ENCODE measurements at places on chromosomes 13 and 19.

- DNase-seq: peak; percentile 51
Measured at GRCh38 chr13:33100886-33101285, 84.7 kb downstream of the KL start.

DNA sequence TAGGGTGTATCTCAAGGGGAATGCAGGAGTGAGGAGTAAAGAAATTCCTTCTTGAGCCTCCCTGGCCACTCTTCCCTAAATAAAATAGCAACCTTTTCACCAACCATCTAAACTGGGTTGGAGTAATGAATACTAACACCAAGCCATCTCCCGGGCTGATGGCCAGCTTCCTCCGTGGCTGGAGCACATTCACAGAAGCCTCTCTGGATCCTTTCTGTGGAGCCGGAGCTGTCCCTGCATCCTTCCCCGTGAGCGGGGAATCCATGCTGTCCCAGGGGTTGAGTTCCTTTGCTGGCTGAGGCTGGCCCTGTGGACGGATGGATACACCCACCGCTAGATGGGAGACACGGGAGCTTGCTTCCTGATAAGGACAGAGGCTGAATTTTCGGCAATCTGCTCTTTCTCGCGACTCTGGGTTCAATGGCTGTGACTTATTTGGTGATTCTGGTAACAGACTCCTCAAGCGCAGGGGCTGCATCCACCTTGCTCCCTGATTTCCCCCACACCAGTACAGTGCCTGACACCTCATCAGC is 370.3 kb downstream of the ZNF536 start:
- DNase-seq: no peak

DNA sequence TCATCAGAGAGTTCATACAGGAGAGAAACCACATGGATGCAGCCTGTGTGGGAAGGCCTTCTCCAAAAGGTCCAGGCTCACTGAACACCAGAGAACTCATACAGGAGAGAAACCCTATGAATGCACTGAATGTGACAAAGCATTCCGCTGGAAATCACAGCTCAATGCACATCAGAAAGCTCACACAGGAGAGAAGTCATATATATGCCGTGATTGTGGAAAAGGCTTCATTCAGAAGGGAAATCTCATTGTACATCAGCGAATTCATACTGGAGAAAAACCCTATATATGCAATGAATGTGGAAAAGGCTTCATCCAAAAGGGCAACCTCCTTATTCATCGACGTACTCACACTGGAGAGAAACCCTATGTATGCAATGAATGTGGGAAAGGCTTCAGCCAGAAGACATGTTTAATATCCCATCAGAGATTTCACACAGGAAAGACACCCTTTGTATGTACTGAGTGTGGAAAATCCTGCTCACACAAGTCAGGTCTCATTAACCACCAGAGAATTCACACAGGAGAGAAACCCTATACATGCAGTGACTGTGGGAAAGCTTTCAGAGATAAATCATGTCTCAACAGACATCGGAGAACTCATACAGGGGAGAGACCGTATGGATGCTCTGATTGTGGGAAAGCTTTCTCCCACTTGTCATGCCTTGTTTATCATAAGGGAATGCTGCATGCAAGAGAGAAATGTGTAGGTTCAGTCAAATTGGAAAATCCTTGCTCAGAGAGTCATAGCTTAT is 17.7 kb downstream of the ZNF613 start:
- no peak for DNase-seq

- DNase-seq: no peak
Measured at GRCh38 chr19:38931521-38931793, 713 bp downstream of the MRPS12 start.

GRCh38 chr13:27158335-27158734 is 13.3 kb downstream of the USP12 start:
- DNase-seq: no peak

GRCh38 chr13:41590122-41590521 is 132.8 kb downstream of the RGCC start:
- no peak for DNase-seq

DNA sequence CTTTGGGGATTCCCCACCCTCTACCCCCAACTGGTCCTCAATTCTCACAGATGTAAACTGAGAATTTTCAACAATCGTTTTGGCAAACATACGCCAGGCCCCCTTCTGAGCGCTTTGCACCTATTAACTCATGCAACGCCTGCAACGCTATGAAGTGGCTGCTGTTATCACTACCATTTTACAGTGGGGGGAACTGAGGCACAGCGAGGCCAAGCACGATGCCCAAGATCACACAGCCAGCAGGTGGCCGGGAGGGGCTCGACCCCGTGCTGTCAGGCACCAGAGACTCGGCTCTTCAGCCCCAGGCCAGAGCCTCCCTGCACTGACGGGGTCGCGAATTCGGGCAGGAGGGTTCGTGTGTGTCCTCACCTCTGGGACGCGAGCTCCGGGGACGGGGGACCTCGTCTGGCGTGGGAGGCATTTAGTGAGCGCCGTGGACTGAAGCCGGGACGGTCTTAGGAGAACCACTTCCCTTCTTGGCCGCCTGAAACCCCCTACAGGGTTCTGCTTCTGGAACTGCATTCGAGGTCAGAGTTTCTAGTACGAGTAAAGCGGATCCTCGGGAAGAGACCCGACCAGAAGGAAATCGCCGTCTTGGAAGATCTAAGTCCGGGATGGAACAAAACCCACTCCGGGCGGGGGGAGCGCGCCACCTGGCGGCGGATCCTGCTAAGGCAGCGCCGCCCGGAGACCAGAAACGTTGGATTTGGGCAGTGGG is 21.0 kb downstream of the ZNF114 start:
- DNase-seq: peak; percentile 82

- DNase-seq: no peak
Measured at GRCh38 chr13:111953546-111954178, 113.3 kb upstream of the SOX1 start.

DNA sequence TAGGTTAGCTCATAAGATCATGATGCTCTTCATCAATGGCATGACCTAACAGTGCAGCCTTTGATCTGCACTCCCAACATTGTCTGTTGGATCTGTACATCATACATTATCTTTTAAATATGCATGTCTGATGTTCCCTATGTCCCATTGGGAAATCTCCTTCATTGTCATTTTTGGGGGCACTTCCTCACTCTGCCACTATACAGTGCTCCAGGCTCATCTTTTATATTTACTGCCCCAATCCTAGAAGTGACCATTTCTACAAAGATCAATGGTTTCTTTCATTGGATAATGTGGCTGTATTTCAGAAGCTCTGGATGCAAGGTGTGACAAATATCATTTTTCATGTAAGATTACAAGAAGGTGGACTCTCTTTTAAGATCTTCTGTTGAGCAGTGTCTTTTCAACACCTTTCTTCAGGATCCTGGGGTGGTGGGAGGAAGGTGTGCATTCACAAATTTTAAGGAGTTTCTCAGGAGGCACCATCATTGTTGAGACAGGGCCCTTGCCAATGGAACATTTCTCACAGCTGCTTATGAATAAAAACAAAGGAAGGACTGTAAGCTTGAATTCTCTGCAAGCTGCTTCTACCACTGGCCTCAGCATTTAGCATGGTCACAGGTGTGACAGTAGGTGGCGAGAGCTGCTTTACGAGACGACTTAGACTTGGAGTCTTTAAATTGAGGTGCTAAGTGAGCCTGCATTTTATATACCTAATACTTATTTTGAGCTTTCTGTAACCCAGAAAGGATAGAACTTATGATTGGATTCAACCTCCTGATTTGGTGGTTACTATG is 403.0 kb downstream of the LMO7 start:
- DNase-seq: no peak

DNA sequence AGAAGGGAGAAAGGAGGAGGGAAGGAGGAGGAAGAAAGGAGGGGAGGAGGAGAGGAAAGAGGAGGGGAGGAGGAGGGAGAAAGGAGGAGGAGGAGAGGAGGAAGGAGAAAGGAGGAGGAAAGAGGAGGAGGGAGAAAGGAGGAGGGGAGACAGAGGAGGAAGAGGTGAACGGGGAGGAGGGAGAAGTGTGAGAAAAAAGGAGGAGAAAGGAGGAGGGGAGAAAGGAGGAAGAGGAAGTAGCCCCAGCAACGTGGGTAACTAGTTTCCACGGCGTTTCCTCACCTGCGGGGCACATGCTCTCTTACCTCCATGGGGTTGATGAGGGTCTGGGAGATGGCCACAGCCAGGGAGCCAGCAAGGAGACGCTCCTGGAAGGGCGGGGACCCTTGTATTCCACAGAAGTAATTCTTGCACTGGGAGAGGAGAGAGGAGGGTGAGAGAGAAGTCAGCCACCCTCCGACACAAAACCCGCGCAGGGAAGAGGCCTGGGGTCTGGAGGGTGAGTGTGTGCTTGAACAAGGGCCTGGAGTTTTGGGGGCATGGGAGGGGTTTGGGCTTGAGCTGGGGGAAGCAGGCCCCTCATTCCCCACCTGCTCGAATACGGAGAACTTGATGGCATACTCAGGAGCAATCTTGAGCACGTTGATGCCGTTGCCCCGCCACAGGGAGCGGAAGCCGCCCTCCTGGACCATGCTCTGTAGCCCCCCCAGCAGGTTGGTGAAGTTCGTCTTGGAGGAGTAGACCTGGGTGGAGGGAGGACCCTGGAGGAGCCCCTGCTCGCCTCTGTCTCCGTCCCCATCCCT is 3.9 kb downstream of the SLC25A41 start:
- DNase-seq: no peak

DNA sequence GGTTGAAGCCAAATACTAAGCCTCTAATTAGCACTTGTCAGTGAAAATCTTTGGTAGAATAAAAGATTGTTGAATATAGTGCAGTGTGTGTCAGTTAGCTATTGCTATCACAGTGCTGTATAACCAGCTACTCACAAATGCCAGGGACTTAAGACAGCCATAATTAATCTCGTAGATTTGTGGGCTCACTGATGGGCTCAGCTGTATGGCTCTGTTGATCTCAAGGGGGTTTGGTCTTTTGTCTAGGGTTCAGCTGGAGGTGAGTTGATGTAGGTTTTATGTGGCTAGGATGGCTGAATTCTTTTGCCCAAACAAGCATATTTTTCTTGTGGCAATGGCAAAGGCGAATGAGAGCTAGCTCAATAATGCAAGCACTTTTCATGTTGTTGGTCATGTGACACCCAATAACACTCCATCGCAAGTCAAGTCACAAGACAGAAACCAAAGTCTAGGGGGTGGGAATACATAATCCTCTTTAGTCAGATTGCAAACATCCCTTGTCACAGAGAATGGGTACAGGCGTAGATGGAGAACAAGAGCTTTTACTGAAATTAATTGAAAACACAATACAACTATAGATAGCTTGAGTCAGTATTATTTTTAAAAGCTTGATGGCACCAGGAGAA is 121.7 kb upstream of the EDNRB start:
- no peak for DNase-seq

DNA sequence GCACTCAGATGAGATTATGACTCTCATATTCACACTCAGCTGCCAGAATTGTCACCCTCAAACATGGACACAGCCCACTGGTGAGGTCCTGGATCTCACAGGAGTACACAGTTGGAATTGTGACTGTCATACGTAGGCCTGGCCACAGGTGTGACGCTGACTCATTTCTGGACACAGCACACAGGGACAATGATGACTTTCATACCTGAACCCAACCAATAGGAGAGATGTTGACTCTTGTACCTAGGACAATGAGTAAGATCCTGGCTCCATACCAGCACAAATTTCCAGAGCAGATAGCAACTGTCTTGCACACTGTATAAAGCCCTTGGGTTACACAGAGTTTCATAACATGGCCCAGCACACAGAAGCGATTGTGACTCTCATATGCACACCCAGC is 46.4 kb downstream of the ZNF85 start:
- no peak for DNase-seq

GRCh38 chr13:30730526-30730925 is 4.8 kb upstream of the ALOX5AP start:
- no peak for DNase-seq

DNA sequence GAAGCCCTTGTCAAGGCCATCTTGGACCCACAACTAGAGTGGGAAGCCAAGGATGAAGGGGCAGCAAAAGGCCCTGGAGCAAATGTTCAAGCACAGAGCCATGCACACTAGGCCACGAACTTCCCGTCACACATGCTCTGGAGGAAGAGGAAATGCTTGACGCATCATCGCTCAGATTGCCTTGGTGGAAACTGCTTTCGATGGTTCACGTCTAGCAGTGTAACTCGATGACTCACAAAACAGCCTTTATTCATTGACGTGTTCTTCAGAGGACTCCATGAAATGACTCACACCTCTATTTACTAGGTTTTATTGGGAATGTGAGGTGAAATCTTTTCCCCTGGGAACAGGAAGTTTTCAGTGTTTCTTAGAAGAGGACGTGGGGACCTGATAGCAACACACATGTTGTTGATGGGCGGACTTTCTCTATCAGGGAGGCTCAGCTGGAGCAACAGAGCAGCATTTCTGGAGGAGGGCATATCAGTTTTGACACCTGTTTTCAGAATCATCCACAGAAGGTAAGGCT is 79.8 kb upstream of the FLT1 start:
- DNase-seq: peak; percentile 93

DNA sequence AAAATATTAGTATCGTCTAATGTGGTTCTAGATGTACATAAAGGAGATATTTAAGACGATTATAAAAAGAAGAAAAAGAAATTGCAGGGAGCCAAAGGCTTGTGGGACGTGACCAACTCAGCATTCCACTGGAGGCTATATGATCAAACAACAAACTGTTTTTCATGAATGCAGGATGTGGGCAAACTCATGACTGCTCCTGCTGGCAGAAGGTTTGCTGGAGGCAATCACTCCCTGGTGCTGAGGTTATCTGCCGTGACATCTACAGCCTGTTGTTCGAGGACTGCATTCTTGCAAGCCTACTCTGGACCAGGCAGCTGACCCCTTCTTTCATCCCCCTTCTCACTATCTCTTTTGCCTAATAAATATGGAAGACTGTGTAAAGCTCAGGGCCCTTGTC is 518.1 kb downstream of the UQCRFS1 start:
- no peak for DNase-seq

All from fibroblast of upper back skin (primary cell).